Erythroblast (primary cell): ENCODE measurements at places on chromosomes 11 and 22.

- DNase-seq, result no peak
Observed at GRCh38 chr11:1922481-1923081, 3.1 kb downstream of the TNNT3 start.

DNA sequence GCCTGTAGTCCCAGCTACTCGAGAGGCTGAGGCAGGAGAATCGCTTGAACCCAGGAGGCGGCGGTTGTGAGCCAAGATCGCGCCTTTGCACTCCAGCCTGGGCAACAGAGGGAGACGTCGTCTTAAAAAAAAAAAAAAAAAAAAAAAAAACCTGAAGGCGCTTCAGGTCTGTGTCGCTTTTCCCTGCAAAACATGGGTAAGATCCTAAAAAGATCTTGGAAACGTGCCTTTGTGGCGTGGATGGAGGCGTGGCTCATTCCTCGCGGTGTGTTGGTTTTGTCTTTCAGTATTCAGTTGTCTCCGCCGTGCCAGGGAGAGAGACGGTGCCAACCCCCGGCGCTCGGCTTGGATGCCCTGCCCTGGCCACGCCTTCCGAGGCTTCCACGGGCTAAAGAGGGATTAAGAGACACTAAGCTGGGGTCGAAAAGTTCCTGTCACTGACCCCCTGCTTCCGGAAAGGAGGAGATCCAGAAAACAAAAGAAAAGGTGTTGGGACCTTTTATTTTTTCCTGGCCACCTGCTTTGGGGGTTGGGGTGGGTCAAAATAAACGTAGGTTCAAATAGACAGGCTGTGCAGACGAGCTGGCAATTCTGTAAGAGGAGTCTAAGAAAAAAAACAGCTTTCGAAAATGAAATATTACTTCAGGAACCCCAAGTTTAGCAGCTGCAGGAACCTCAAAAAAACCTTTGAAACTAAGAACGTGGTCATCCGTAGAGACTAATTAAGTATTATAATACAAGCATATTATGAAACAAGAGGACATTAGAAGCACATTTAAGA is 1.1 kb upstream of the SLC35F2 start:
- peak; percentile 6 for DNase-seq

DNA sequence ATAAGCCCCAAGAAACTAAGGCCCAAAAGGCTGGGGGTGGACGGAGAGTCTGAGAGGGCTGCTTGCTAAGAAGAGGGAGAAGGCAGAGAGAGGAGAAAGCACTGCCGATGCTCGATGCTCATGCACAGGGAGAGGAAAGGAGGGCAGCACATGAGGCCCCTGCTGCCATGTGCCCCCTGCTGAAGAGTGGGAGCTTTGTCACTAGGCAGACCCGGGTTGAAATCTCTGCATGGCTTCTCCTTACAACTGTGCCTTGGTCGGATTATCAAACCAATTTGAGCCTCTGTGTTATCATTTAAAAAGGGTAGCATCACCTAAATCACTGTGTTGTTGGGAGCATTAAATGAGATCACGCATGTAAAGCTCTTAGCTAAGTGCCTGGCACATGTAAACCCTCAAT is 330.5 kb downstream of the NXPE2 start:
- DNase-seq, result no peak

DNA sequence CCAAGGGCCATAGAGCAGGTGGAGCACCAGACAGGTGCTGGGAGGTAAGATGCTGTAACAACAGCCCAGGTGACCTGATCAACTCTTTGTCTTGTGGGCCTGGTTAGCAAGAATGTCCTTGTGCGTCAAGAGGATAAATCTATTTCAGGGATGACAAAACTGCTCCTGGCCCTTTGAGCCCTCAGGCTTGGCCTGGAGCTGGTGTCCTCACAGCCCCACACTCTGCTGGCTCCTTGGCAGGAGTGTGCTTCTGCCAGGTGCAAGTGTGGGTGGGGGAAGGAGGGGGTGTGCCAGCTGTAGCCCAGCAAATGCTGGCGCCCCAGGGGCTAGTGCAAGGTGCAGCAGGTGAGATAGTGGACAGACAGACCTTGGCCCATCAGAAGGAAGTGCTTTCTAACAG is 19.5 kb downstream of the AMPD3 start:
- no peak for DNase-seq

DNA sequence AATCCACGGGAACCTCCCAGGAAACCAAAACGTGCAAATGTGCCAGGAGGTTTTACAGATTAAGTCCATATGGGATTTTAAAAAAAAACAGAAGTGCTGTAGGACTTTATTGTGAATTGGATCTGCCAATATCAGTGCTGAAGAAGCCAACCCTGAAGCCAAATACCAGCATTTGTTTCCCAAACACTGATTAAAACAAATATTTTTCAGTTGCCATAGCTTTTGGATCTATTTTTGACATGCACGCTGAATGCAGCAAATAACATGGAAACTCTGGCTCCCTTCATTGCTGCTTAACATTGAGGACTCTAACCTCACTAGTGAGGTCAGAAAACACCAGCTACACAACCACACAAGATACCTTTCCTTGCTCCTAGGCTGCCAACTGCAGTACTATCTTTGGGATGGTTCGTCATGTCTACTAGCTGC is 28.4 kb upstream of the SIK2 start:
- DNase-seq, result no peak

- no peak for DNase-seq
Observed at GRCh38 chr22:22245935-22246525, 1.4 kb downstream of the VPREB1 start.

GRCh38 chr11:19173004-19173689 is 28.6 kb downstream of the CSRP3 start:
- DNase-seq, result no peak

- DNase-seq, result no peak
Observed at GRCh38 chr11:91978747-91979146, 245.9 kb upstream of the FAT3 start.

GRCh38 chr11:114036147-114036811 is 23.2 kb upstream of the ZBTB16 start:
- DNase-seq, result peak; percentile 74

GRCh38 chr22:48261706-48262105 is 1499.3 kb downstream of the TBC1D22A start:
- no peak for DNase-seq

DNA sequence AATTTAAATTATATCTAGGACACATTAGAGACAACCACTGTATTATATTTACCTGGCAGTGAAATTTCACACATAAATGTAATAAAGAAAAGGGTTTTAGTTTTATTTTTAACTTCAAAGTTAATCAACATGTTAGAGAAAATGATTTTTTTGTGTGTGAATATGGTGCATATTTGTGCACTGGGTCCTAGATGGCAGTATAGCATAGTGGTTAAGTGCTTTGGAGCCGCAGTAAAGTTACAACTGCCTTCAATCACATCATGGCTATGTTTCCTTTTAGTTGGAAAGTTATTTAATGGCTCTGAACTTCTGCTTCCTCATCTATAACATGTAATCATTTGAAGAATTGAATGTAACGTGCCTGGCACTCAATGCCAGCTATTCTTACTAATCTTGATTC is 108.9 kb upstream of the DDI1 start:
- DNase-seq, result no peak

- no peak for DNase-seq
Observed at GRCh38 chr11:8927233-8927632, 5.5 kb downstream of the C11orf16 start.

- no peak for DNase-seq
Observed at GRCh38 chr11:16016468-16016829, 339.9 kb downstream of the SOX6 start.

DNA sequence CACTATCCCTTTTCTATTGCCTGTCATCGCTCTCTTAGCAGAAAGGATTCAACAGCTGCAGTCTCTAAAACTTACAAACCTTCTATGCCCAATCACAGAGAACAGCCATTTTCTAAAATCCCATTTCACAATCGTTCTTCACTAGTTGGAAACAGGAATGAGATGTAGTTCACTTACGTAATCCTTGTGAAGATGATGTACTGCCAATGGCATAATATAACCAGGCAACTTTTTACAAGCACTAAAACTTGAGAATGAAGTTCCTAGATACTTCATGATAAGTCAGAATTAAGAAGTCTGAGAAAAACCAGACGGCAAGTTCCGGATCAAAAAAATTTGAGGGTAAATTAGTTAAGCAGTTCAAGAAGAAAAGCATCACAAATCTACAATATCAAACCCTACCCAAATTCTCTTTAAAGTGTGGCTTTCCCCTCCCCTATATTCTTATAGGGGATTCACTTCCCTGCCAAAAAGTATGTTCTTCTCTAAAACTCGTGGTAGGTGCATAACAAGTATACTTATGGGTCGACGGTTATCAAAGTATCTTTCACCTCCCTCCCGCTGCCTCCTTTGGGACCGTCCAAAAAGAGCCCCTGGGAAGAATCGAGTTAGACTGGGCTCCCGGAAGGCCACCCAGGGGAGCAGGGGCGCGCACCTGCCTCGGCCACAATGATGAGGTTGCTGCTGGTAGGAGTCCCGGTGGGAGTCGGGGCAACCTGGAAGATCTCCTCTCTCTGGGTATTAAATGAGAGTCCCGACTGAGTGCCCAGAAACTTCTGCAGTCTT is 666 bp downstream of the MSANTD4 start:
- peak; percentile 8 for DNase-seq

GRCh38 chr22:31977141-31977841 is 33.0 kb downstream of the YWHAH start:
- DNase-seq, result peak; percentile 66

DNA sequence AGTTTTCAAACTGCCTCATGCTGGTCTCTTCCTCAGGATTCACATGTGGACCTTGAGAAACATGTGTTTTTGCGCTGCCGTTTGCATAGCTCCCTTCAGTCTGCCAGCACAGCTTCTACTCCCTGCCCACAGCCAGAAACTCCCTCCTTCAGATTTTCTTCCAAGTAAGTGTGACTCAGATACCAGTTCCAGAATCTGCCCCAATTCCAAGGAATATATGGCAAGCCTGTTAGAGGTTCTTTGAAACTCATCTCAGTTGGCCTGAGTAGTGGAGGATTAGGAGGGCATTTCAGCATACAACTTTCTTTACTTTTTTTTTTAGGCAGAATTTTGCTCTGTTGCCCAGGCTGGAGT is 67.1 kb downstream of the SNX19 start:
- DNase-seq, result no peak

GRCh38 chr22:49716441-49716840 is 111.2 kb downstream of the BRD1 start:
- no peak for DNase-seq

DNA sequence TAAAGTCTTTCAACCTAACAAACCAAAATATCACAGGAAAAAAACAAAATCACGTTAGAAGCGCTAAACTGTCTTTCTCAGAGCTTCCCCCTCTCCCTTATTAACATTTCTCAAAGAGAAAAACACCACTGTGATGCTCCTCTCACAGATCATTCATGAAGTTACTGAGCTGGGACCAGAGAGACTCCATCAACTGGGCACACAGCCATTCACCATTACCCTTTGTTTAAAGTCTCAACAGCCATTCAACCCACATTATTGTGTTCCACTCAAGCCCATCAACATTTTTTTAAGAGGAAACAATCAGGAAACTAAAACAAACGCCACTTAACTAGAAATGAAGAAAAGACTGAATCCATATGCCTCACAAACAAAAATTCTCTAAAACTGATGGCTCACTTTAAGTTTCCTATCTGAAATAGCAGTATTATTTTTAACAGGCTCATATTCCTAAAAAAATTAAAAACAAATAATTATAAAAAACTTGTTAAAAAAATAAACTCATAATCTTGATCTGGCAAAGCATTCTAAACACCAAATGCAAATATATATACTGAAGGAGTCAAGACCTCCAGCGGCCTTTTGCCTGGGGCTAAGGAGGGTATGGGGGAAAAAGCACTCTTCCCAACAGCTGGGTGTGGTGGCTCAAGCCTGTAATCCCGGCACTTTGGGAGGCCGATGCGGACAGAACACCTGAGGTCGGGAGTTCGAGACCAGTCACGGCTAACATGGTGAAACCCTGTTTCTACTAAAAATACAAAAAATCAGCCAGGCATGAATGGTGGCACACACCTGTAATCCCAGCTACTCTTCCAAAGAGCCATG is 14.0 kb downstream of the CELF1 start:
- no peak for DNase-seq

GRCh38 chr11:134751031-134751585 is 339.1 kb upstream of the B3GAT1 start:
- no peak for DNase-seq

DNA sequence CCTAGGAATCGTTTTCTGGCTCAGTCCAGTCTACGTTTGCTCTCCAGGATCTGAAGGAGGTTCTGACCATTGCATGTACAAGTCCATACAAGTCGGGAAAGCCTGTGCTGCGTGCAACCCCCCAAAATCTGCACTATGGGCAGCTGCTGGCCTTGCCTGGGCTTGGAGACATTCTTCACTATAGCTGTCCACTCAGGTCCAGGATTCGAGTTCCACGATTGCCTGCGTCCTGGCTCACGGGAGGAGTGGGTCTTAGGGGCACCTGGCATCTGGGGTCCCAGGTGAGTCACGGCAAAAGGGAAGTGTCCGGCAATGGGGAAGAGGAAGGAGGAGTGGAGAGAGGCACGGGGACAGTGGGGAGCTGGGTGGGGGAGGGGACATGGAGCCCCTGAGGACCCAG is 563.0 kb downstream of the BRD1 start:
- no peak for DNase-seq

GRCh38 chr11:121944556-121945230 is 171.3 kb downstream of the BLID start:
- no peak for DNase-seq

DNA sequence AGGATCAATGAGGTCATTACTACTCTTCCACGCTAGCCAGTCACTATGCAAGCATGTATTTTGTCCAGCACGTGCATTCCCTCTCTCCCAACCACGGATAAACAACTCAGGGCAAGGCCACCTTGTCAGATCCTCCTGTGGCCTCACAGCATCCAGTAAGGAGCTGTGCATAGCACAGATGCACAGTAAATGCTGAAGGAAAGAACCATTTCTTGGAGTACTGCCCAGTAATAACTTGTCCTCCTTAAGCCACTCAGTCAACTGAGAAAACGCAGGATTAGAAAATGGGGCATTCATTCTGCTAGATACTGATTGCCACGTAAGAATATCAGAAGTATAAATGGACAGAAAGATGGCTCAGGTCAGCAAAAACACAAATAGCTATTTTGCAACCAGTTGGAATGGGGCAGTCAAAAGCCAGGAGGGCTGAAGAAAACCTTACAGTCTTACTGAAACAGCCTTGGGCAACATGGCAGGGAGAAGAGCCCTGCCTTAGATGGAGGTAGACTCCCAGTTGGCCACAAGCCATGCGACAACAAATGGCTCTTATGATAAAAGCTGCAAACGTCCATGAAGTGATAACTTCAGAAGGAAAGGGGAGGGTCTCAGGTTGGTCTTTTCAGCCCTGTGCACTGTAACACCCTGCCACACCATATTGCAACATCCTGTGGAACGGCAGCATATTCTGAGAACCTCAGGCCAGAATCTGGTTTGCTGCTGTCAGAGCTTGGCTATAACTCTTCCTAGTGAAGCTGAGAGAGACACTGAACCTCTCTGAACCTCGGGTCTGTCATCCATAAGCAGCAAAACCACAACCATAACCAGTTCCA is 23.0 kb downstream of the PC start:
- DNase-seq, result peak; percentile 87

- DNase-seq, result no peak
Observed at GRCh38 chr11:103700622-103701021, 335.8 kb upstream of the DDI1 start.
